HuH-7 (cell line): ENCODE measurements at places on chromosomes 16 and 17.

- no peak for DNase-seq
Observed at GRCh38 chr17:55634702-55635101, 88.0 kb downstream of the TMEM100 start.

DNA sequence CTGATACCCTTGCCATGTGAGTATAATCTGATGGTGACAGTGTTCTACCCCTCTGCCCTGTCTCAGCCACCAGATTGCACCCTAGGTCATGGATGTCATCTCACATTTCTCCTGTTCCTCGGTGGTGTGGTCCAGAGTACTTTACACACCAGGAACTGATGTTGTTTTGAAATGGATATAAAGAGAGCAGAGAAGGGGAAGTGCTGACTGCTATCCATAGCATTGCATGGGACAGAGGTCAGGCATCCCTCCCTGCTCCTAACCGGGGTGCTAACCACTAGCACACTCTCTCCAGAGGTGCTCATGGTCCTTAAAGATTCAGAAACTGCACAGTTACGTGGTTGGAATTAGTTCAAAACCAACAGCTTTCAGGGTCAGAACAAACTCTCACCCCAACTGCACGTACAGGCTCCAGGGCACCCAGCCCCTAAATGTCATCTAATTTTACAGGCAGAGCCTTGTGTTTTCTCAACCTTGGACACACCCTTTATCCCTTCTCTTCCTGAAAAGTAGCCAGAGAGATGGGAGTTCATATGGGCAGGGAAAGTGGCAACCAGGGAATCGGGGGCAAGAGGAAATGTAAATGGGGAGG lies 16.3 kb downstream of the TTLL6 start:
- DNase-seq = no peak

DNA sequence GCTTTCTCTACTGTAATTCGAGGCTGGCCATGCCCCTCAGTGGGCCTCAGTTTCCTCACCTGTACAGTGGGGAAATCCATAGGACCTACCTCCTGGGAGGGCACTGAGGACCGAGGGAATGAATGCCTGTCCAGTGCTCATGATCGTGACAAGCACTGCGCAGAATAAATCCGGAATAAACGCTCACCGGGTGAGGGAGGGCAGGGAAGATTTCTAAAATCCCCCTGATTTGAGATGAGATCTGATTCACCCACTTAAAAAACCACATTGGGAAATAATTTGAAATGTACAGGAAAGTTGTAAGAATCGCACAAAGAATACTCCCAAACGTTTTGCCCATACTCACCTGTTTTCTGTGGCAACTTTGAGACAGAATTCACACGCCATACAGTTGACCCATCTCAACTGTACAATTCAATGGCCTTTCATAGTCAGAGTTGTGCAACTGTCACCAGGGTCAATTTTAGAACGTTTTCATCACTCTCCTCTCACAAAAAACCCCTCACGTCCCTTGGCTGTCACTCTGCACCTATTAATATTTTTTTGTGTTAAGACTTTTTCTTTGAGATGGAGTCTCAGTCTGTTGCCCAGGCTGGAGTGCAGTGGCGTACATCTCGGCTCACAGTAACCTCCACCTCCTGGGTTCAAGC lies 49.8 kb downstream of the IRF8 start:
- no peak for DNase-seq

GRCh38 chr16:49563666-49564065 lies 190.1 kb downstream of the C16orf78 start:
- DNase-seq = no peak

- peak; percentile 76 for DNase-seq
Observed at GRCh38 chr17:15262291-15263205, 2.6 kb downstream of the PMP22 start.

GRCh38 chr16:31530405-31530804 lies 2.7 kb downstream of the AHSP start:
- DNase-seq = no peak

DNA sequence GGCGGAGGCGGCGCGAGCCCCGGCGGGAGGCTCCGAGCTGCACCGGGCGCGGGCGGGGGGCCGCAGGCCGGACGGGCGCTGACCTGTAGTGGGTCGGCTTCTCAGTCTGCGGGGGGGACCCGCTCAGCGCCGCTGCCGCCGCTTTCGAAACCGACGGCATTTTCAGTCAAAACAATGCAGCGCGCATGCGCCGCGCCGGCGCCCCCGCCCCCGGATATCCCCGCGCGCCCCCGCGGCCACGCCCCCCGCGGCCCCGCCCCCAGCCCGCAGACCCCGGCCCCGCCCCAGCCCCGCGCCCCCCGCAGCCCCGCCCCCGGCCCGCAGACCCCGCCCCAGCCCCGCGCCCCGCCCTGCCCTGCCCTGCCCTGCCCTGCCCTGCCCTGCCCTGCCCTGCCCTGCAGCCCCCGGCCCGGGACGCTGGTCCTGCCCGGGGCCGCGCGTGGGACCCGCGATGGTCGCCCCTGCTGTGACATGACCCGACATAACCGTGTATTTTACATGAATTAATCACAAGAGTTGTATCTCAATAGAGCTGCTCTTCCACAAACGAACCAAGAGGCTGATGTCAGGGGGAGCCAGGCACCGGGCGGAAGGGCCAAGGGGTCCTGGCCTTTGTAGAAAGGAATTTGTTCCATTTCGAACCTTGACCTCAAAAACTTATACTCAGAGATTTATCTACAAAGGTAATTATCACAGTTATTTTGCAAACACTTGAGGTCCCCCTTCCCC lies at the start of gene UNKL:
TSS of gene UNKL (minus strand) at position 173 of the 729 bp plus-strand sequence. CDS start at position 160, 13 bp downstream.
- DNase-seq = peak; percentile 64

DNA sequence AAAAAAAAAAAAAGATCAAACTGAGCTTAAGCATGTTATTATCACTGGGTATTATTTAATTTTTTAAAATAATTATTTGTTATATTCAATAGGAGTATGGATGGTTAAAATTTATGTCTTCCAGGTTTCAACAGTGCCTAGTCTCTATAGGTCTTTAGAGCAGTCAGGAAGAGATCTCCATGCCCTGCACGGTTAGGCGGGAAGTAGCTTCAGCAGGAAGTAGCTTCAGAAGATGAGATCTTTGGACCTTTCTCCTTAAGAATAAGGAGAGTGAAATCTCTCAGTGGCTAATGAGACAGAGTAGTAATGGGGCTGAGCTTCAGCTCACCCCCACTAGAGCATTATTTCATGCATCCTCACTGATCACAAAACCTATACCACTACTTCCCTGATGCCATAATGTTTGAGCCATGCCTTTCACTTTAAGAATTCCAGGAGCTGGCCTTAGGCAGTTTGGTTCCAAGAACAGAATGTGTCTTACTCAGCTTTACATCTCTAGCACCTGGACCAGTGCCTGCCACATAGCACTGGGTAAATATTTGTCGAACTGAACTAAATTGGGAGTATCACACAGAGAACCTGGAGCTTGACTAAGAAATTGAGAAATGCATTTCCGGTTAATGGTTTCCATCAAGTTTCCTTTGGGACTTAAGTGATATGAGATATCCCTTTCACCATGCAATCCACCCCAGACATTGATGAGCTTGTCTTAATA lies 43.5 kb downstream of the SCPEP1 start:
- DNase-seq = no peak
